Kidney capillary endothelial cell (primary cell): ENCODE measurements at places on chromosomes 13 and 19.

GRCh38 chr13:111460548-111461444, 140.4 kb downstream of the TEX29 start:
- peak; percentile 26 for DNase-seq

- no peak for DNase-seq
Measured at GRCh38 chr13:43238341-43239083, 215.1 kb downstream of the DNAJC15 start.

DNA sequence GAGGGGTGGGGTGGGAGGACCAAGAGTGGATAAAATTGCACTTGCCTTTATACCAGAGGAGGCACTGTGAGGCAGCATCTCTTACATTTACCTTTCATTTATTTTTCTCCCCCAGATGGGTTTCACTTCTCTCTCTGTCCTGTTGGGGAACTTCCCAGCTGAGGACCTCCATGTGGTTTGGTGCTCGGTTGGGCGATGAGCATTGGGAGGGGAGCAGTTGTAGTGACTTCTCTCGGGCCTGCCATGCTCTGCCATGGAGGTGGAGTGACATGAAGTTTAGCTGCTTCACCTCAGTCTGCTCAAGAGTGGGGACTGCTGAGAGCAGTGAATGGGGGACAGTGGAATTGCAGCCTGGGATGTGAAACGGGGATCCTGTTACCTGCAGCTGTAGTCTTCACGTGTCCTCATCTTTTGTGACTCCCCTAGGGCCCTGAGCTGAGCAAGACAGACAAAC, 23.1 kb upstream of the CXCL17 start:
- DNase-seq = no peak

DNA sequence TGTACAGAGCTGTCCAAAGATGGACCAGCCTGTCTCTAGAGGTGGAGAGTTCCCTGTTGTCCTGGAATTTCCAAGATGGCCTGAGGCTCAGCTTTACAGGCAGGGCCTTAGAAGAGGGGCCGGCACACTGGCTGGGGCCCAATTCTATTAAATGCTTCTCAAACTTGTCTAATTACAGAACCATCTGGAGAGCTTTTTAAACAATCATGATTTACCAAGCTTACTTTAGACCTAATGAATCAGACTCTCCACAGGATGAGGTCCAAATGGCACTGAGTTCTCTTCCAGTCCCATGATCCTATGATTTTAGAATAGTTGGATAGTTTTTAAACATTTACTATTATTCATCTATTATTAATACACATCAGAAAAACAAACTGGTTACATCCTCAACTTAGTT, 123.5 kb downstream of the DNAJC3 start:
- no peak for DNase-seq

DNA sequence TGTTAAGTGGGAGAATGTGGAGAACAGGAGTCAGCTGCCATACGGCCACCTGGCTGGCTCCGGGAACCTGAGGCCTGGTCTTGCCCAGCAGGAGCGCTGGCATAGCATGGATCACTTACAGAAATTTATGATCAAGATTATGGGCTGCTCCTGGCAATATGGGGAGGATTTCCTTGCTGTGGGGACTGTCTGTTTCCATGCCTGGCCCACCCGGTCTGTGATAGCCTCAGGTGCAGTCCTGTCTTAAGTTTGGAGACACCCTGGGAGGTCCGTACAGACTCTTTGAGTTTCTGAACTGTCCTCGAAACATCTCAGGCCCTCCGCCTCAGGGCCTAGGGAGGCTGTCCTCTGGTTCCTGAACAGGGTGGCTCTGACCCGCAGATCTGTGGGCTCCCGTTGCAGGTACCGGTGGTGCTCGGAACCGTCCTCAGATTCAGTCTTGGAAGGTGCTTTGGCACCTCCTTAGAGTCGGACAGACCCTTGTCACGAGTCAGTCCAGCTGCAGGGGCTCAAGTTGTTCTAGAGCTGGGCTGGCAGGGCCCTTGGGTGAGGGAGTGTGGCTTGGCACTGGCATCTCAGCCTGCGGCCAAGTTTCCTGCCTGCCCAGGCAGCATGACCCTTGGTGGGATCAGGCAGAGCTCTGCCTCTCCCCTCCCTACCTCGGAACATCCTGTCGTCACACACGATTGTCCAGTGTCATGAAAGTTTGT, 4.9 kb downstream of the TFDP1 start:
- DNase-seq = no peak

DNA sequence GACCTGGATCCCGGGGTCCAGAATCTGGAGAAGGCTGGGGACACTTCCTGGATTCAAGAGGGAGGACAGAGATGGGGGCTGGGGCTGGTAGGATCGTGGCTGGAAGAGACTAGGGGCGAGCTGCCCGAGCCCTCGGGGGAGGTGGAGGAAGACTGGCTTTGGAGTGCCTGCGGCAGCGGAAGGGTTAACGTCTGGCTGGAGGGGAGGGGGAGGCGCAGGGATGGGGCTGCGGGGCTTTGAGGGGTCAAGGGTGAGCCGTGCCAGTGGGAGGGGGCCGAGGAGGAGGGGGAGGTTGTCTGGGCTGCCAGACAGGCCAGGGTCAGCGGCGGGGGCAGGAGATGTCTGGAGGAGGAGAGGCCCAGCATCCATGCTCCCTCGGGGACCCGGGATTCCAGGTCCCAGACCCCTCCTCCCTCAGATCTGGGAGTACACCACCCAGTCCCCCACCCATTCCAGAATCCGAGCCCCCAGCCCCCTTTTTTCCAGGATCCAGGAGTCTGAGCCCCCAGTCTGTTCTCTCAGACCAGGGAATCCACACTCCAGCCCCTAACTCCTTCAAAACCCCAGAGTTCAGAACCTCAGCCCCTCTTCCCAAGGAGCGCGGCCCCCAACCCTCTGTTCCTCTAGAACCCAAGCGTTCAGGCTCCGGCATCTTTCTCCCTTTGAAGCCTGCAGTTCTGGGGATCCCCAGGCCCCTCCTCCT, 3.2 kb upstream of the SPACA6 start:
- DNase-seq = peak; percentile 4

- DNase-seq = peak; percentile 33
Measured at GRCh38 chr13:44230736-44231135, 142.9 kb upstream of the SERP2 start.

DNA sequence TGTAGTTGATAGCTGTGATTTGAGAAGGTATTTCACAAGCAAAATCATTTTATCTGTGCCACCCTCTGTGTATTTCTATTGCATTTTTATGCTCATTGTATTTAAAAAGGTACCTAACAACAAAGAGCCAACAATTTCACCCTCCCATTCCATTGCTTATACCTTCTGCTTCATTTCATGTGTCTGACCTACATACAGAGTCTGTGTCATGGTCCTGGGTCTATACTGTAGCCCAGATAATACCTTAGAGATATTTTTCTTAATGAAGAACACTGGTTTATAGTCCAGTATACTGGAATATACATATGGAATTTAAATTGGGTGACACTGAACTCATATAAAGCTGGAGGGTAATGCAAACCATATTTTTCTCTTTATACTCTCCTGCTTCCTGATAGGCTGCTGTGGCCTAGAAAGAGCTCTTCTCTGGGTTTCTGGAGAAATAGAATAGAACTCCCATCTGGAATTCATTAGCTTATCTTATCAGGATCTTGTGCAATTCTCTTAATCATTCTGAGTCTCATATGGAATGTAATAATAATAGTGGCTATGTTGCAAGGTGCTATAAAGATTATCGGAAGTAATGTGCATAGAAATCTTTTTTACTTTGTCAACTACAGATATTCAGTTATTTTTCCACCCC, 31.8 kb upstream of the SPART start:
- no peak for DNase-seq

DNA sequence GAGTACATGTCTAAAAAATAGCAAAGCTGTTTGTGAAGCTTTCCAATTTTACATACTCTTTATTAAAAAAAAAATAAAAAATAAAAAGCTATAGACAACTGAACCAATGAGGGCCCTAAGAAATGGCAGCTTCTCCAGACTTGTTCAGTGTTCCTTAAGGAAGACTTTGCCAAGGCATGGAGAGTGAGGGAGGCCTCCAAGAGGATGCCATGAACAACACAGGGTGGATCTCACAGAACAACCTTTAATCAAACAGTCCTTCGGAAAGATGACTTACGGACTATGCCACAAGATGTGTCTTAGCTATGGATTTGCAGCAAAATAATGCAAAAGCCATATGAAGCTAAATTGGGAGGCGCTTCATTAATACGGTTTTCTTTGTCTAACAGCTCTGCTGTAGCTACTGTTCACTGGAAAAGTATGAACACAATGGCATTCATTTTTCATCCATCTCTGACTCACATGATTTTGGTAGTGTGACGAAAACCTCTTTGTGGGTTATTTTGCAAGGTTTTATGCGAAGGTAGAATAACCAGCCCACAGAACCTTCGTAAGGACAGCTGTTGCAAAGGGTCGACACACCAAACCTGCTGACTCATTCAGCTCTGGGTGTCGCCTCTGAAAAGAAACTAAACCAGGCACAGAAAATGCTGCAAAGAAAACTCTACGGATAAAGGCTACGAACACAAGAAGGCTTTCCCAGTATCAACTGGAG, 27.7 kb downstream of the EFNB2 start:
- no peak for DNase-seq

DNA sequence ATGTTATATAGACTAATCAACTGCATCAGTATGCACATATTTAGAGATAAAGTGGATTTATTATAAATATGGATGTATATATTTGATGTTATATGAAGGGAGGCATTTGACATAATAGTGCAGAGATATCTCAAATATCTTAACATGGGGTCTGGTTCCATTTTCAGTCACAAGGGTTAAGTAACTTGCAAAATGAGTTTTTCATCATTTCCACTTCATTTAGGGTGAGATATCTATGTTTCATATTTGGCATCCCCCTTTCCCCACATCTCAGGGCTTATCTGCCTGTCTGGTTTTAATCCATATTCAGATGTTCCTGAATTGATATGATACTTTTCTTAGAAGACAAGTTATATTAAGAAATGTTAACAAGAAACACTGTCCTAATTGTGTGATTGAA, 2141.2 kb downstream of the PCDH9 start:
- DNase-seq = no peak

DNA sequence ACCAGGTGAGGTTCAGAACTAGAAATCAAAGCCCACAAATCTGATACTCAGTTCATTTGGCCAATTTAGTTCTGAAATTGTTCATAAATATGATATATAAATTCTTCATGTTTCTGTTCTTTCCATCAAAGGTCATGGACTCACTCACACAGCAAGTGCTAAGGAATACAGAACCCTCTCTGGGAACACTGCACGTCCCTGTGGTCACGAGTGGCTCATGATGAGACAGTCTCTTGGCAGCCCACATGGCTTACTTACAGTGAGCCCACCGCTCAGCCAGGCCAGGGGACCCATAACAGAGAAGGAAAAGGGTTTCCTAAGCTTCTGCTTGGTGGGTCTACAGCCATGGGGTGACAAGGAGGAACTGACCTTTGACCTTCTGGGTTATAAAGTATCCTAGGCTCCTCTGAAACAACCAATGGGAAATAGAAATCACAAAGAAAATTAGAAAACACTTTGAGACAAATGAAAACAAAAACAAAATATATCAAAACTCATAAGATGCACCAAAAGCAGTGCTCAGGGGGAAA, 67.4 kb downstream of the CDADC1 start:
- no peak for DNase-seq

GRCh38 chr13:98878486-98879126, 99.3 kb downstream of the DOCK9 start:
- DNase-seq = no peak

GRCh38 chr13:49549289-49549688, 36.1 kb downstream of the RCBTB1 start:
- DNase-seq = no peak

DNA sequence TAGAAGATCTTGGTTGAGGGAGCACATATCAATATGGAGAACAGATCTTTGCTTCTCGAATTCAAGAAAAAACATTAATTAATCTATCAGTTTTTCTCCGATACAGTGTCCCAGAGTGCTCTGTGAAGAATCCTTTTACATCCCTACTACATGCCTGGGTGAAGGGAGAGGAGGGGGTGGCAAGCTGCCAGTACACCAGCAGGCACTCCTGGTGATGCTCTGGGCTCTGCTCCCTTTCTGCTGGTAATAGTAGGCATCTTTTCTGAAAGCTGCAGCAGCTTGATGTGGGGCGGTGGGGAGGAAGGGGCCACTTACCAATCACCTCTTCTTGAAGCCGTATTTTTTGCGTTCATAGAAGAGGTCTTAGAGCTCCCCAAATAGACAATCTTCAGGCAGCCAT, 30.7 kb downstream of the PBX4 start:
- DNase-seq = no peak

- peak; percentile 57 for DNase-seq
Measured at GRCh38 chr13:27359199-27359821, 65.1 kb upstream of the GTF3A start.

DNA sequence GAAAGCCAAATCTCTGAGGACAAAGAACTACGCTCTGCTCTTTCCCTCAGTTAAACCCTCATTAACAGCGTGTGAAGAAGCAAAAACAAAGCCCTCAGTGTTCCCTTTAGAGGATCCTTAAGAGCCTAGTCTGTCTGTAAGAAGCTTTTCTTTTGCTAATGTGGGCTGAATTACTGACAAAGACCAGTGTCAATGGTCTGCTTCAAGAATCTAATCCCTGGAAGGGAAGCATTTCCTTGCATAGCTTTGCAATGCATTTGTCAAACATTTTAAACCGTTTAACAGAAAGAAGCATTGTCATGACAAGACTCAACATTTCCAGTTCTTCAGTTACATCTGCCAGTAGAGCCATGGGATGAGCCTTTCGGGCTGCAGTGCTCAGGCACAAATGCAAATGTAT, 64.9 kb downstream of the EDNRB start:
- DNase-seq = no peak

DNA sequence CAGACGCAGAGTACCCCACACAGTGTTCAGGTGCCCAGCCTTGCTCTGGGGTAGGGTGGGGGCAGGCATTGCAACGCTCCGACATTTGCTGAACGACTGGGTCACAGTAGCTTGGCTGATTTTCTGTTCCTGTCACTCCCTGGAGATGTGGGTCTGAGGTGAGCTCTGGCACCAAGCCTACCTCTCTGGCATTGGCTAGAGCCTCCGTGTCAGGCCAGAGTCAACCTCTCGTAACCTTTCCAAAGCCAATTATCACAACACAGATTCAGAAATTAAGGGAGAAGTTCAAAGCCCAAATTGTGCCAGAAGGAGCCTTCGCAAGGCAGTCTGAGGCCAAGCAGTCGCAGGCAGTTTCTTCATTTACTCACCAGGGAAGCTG, 117.2 kb downstream of the IRS2 start:
- no peak for DNase-seq
